ENCODE measurements at places on chromosomes 4 and X.

GRCh38 chr4:128847082-128847724 is 37.7 kb downstream of the JADE1 start:
- no peak for DNase-seq

- no peak for DNase-seq
Measured at GRCh38 chr4:20376070-20376469, 124.4 kb downstream of the SLIT2 start.

- no peak for DNase-seq
Measured at GRCh38 chr4:65791812-65792308, 121.6 kb upstream of the EPHA5 start.

DNA sequence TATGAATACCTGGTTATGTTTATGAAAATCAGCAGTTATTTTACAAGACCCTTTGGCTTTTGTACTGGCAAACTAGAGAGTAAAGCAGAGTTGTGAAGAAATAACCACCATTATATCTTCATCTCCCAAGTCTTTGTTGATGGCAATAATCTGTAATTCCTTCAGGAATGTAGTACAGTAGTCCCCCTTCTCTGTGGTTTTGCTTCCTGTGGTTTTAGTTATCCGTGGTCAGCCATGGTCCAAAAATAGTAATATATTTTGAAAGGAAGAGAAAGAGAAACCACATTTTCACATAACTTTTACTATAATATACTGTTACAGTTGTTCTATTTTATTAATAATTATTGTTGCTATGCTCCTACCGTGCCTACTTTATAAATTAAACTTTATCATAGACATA is 27.8 kb downstream of the BANK1 start:
- DNase-seq: no peak

GRCh38 chr4:187444061-187444460 is 551.5 kb upstream of the ZFP42 start:
- no peak for DNase-seq

- DNase-seq: no peak
Measured at GRCh38 chr4:130186931-130187330, 1091.0 kb downstream of the C4orf33 start.

GRCh38 chr4:186150926-186151325 is 40.4 kb upstream of the CYP4V2 start:
- no peak for DNase-seq

- no peak for DNase-seq
Measured at GRCh38 chrX:71667328-71668247, at the start of gene LOC101059915. TSS of gene LOC101059915 (plus strand) at chrX:71667546.

DNA sequence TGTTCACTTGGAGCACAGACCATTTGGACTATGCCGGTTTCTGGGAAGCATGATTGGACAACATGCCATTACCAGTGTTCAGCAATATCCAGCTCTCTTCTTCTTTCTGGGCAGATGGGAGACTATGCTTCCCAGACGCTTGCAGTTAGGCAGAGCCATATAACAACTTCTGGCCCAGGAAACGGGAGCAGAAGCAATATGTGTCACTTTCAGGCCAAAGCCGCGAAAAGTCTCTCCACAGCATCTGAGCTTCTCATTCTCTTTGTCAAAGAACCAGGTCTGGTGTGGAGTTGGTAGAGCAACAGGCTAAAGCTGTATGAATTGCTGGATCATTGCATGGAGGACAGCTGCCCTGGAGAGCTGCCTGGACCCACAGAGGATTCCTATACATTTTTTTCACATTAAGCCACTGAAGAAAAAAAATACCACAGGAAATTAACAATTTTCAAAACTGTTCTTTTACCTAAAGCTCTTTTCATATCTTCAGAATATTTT is 131.4 kb upstream of the FRG1 start:
- no peak for DNase-seq

GRCh38 chrX:421646-422391 is 35.1 kb upstream of the PPP2R3B start:
- no peak for DNase-seq

GRCh38 chr4:184147858-184148737 is 69.6 kb downstream of the ENPP6 start:
- no peak for DNase-seq

DNA sequence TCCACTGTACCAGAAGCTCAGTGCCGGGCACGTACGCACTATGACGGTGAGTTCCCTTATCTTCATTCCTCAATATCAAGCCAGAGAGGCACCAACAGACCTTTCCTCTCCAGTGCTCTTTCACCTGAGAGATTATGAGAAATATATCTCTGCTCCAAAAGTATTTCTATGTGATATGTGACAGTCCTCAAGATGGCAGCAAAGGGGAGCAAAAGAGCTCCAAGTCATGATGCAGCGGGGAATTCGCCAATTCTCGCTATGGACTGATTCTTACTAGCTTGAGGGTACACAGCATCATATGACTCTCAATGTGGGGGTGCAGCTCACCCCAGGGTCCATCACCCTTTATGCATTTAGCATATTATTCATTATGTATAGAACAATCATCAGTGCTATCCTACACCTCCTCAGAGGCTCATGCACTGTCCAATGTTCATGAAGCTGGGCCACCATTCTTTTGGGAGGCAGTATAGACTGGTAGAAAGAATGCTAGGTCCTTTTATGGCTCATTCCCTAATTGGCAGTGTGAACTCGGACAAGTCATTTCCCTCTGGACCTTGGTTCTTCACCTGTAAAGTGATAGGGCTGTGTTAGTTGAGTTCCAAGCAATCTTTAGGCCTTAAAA is 12.8 kb upstream of the IQSEC2 start:
- DNase-seq: no peak

- DNase-seq: no peak
Measured at GRCh38 chr4:147791865-147792264, 60.0 kb downstream of the ARHGAP10 start.

GRCh38 chrX:155666741-155667140 is 54.0 kb upstream of the TMLHE start:
- no peak for DNase-seq

- no peak for DNase-seq
Measured at GRCh38 chr4:84965553-84966381, 723 bp downstream of the WDFY3 start.

DNA sequence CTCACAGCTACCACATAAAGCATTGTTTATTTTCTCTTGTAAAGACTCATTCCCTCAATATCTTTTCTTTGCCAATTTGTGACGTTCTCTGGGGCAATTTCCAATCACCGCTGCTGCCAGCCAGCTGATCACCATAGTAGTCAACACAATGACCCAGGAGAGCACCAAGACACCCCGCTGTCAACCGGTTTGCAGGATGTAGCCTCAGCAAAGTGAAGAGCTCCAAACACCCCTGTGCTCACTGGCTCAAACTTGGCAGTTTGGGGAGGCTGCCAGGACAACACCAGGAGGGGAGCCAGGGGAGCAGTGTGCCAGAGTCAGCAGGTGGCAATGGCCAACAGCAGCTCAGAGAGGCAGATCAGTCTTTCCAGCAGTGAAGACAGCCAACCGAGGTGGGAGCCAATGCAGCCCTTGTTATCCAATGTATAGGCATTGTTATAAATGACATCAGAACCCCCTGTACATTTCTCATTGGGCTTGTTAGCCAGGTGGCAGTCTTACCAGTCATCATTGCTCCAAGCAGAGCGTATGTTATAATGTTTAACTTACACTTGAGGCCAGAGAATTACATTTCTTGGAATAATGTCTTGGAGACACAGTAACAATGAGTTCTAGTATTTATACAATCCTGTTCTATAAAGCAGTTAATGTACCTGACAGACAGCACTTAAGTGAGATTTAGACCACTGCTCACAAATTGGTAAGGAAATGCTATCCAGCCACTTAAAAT is 274.9 kb upstream of the GK2 start:
- no peak for DNase-seq

- no peak for DNase-seq
Measured at GRCh38 chr4:121726642-121727268, 30.0 kb upstream of the ANXA5 start.
